Fibroblast of the aortic adventitia (primary cell): ENCODE measurements at places on chromosomes 16 and 17. TPM values are rescaled to one million over a fixed set of nuclear protein-coding genes. Genes with fewer than 3 reads are reported as not detected.

- peak; percentile 65 for DNase-seq
Measured at GRCh38 chr17:51372345-51373004, 112.1 kb downstream of the UTP18 start.

KRTAP3-1 gene
- not detected in 2 replicates for total RNA-seq

AOC3 gene
- total RNA-seq = under 0.01 and 0.08 TPM in 2 replicates

ZCCHC14 gene
- total RNA-seq = 17.1 and 24.5 TPM in 2 replicates
